Stimulated activated CD4-positive, alpha-beta T cell treated with anti-CD3 and anti-CD28 coated beads, Interleukin-15, amount 100 ng/mL, for 48 hours (primary cell): ENCODE measurements at places on chromosomes 3 and 15.
A peak's percentile ranks its signal among the peaks of the same experiment; 100 is the strongest.

DNA sequence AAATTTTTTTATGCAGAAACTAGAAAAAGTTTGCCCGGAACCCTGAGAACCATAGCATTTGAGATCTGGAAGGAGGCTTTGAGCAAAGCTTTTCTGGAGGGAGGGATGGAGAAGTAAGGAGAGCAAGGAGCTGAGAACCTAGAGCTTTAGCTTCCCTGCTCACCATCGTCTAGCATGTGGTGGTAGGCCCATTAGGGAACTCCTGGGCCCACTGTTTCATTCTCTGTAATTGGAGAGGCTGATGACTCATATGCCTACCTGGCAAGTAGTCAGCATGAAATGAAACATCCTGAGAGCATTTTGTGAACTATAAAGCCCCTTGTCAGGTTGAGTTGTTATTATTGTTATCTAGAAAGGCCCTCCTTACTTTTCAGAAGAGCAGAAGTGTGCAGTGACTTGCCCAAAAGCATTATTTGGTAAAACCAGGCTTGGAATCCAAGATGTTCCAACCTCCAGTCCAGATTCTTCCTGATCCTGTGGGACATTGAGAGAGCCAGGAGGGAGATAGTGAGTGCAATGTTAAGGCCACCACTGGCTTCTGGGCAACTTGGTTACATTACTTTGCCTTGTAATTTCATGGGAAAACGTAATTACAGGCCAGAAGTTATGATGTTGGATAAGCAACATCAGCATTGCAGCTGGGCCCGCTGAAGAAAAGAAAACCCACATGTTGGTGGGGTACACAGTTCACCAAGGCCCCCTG lies 104.5 kb upstream of the BFSP2 start:
- no peak for DNase-seq

GRCh38 chr3:131349946-131350347 lies 31.6 kb upstream of the NUDT16 start:
- DNase-seq, result no peak

GRCh38 chr15:85500060-85500708 lies 119.8 kb downstream of the AKAP13 start:
- DNase-seq, result no peak

GRCh38 chr15:58361273-58361759 lies 70.5 kb upstream of the LIPC start:
- no peak for DNase-seq

DNA sequence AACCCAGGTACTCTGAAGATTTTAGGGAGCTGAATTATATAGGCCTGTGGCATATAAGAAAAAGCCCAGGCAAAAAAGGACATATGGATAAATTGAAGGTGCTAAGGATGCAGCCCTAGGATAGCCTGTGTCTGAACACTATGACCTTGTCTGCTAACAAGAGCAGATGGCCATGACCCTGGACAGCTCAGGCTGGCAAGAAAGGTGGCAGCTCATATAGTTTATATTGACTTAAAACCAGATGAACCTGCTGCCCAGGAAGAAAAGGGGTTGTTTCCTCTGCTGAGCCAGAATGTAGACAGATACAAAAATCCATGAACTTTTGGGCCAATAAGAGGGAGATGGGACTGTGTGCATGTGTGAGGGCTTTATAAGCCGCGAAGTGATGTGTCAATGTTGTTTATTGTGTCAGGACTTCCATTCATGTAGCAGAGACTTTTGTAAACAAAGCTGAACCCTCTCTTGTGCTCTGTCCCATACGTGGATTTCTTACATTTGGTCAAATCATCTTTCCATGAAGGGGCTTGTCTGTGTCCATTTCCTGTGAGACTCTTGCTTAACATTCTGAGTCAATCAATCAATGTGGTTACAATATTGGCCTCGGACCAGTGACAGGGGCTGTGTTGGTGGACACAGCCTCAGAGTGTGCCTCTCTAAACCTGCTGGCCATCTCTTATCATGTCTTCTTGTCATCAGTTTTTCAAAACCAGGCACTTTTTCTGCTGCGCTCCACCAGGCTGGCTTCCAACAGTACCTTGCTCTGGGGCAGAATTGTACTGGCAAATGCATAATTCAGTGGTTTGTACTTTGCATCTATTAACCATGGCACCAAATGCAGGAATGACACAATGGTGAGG lies 321.2 kb downstream of the WDR72 start:
- DNase-seq, result no peak

DNA sequence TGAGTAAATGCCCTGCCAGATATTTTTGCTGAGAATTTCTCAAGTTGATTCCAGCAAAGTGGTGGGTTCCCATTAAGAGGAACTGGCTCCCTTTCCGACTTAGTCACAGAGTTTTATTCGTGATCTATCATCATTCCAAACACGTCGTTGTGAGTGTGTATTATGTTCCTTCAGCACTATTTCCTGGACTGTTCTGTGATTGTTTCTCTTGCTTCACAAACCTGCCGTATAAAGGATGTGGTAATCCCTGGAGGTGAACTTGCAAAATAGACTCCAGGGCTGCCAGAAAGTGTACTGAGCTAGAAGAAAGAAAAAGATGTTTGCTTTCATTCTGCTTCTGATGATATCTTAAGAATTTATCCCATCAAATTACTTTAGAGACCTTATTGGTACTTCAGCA lies 14.5 kb upstream of the CAPN3 start:
- no peak for DNase-seq

- DNase-seq, result no peak
Observed at GRCh38 chr3:110296885-110297284, 774.7 kb upstream of the NECTIN3 start.

DNA sequence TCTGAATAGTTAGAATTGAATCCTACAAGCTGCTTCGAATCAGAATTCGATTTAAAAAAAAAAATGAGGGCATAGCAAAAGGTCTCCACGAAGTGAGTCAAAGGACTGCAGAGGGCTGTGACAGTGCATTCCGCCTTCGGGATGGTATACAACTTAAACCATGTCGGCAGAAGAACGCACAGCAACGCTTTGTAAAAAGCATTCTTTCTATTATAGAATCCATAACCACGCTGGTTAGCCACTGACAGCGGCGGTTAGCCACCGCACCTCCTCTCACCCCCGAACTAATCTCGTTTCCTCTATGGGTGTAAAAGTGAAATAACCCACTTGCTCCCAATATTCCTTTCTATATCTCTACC lies 664 bp upstream of the PIK3CA start:
- DNase-seq, result peak; percentile 51

DNA sequence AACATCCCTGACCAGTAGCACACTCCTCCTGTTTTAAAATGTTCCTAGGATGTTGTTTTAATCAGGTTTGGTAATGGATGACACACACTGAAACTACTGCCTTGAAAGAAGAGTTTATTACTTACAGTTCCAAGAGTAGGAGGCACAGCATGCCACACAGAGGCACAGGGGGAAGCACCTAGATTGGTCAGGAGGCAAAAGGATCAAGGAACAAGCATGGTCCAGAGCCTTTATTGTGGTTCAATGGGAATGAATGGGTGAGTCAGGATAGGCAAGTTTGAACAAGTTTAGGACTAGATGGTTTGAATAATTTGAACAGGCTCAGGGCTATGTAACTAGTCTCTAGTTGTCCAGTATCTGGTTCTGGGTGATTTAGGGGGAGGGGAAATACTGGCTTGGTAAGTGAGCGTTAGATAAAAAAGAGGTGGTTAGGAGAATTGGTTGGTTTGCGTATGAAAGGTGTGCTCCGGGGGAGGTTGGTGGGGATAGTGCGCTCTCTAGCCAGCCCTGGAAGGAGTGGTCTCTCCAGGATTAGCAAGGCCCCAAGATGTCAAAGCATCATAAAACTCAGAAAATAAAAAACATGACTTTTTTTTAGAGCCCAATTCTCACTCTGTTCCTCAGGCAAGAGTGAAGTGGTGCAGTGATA lies 35.1 kb downstream of the TMOD3 start:
- peak; percentile 23 for DNase-seq

- DNase-seq, result no peak
Observed at GRCh38 chr15:90191344-90191687, 9.8 kb upstream of the SEMA4B start.

GRCh38 chr15:99554880-99555488 lies 10.8 kb upstream of the MEF2A start:
- no peak for DNase-seq
